ENCODE measurements at places on chromosomes 5 and 9.

- DNase-seq: no peak
Observed at GRCh38 chr5:124527220-124527991, 219.0 kb downstream of the ZNF608 start.

DNA sequence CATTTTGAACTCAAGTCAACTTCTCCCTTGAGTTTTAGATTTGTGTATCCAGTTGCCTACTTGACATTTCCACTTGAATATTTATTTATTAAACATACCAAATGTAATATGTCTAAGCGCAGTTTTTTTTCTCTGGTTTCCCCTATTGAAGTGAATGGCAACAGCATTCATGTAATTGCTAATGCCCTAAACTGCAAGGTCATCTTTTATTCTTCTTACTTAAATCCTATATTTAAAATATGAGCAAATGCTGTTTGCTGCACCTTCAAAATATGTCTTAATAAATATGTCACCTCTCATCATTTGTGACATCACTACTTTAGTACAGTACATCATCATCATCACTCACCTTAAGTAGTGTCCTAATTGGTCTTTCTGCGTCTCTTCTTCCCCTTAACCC, 22.4 kb downstream of the SMAD5 start:
- no peak for DNase-seq

DNA sequence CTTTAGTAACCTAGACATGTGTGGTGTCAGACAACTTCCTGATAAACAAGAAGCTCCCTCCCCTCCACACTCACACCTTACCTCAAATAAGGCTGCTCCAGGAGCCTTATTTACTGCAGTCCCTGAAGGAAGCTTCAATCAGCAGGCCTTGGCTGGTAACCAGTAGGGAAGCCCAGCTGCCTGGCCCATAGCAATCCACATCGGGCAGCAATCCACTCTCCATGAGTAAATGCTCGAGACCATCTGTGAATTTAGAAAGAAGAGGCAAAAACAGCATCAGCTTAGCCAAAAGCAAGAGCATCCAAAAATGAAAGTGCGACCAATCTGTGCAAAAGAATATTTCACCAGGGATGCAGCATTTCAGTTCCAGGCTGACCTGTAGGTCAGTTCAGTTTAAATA, 213.3 kb upstream of the TUSC1 start:
- DNase-seq: no peak

DNA sequence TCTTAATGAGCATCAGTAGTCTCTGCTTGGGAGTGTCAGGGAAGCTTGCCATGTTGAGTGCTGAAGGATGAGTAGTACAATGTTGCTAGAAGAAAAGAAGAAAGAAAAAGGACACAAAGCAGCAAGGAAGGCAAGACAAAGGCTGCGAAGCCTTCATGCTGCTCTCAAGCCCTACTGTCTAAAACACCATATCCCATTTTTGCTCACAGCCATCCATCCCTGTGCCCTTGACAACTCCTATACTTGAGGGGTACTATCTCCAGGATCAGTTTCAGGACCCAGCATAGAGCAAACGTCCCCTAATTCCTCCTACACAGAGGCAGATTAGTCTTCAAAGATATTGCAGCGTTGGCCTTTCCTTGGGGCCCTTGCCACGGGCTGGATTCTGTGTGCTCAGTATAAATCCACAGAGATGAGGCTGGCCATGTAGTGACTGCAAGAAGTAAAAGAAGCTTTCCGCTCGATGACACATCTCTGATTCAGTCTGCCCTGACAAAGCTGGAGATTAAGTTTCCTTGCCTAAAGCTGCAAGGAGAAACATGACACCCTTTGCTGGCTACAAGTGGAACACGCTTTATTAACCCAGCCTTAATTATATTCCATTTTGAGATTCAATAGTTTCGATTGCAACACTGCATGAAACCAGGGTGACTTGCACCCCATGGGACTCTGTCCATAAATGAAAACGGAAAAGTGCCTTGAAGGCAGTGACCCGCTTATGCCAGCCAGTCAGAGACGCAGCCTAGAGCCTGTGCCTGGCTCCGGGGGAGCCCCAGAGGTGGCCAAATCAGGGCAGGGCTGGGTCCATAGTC, 304.6 kb downstream of the ACTL7B start:
- no peak for DNase-seq

GRCh38 chr5:114953565-114953964, 216.1 kb downstream of the TRIM36 start:
- peak; percentile 30 for DNase-seq

DNA sequence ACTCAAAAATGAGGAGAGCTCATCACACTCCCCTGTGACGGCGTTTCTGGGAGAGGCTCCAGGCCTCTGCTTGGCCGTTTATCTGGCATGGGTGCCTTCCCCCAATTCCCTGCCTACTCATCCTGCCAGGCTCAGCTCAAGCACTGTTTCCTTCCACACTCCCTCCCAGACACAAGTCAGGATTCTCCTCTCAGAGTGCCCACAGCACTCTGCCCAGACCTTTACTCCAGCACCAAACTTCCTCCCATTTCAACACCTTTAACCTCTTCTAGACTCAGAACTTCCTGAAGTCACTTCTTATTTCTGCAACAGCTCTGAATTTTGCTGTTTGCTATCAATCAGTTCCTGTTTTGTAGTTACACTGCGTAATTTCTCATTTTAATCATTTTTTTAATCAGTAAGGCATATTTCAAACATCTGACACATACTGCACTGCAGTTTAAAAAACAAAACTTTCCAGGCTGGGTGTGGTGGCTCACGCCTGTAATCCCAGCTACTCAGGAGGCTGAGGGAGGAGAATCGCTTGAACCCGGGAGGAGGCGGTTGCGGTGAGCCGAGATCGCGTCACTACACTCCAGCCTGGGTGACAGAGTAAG, 16.0 kb downstream of the TRMO start:
- DNase-seq: peak; percentile 90

DNA sequence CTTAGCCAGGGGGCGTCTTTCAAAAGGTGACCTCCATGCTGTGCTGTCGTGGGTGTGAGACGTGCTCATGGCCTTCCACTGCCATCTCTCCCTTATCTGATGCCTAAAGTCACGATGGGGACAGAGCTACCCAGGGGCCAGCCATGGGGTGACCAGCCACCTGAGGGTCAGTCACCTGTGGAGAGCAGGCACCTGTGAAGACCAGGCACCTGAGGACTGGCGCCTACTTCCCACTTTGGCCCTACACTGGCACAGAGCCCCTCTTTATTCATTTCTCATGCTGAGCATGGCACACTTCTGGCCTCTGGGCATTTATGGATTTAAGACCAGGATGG, 6.4 kb upstream of the EXOC3 start:
- DNase-seq: no peak

- DNase-seq: no peak
Observed at GRCh38 chr9:129491487-129491855, 129.4 kb downstream of the C9orf50 start.

- DNase-seq: no peak
Observed at GRCh38 chr5:55411876-55412275, 104.1 kb downstream of the MTREX start.

DNA sequence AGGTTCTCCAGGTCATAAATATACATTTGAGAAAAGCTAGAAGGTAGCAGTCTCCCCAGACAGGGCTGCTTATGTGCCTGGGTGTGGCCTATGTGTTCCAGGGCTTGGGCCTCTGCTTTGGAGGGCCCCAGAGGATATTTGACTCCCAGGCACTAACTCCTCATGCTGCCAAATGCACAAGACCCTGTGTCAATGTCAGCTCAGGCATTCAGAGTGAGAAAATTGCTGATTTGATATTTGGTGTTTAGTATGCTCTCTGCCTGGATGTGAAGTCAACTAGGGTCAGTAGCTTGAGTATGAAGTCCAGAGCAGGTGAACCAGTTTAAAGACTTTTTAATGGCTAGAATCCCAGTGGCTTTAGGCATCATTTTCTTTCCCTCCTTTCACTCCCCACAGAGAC, 57.5 kb upstream of the IL7R start:
- no peak for DNase-seq

DNA sequence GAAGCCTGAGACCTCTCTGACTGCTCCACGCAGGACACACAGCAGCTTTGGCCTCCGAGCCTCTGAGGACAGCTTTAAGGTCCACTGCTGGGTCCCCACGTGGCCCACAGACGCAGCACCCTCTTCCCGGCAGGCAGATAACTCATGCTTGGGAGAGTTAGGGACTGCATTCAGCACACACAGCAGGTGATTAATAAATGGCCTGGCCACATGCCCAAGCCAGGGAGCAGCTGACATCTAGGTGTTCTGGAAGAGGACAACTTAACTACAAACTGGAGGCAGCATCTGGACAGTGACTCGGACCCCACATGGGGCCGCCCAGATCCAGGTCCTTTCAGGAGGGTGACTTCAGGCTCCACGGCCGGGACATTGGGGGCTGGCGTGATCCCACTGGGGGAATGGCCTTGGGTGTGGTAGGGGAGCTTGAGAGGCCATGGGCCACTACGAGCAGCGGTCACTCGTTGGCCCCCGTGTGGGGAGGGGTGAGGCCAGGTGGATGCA, 11.3 kb downstream of the NINJ1 start:
- DNase-seq: no peak

GRCh38 chr5:103019804-103020203, 100.1 kb downstream of the GIN1 start:
- no peak for DNase-seq

GRCh38 chr5:133569347-133569746, 43.0 kb downstream of the FSTL4 start:
- no peak for DNase-seq

DNA sequence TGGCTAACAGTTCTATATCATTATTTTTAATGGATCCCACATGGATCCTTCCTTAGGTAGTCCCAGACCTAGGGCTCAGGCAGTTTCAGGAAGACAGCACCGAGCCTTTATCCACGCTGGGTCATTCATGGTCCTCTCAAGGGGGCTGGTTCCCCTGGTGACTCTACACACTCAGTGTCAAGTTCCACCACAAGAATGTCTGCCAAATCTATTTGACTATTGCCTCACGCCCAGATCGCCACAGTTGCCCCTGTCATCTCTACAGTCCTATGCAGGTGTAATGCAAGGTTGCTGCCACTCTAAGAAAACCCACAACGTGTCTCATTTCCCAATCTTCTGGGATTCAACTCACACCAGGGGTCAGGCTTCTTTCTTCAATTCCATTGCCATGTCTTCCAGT, 8.0 kb upstream of the ZNF366 start:
- no peak for DNase-seq

- DNase-seq: no peak
Observed at GRCh38 chr5:95783661-95784060, 38.9 kb downstream of the GLRX start.

DNA sequence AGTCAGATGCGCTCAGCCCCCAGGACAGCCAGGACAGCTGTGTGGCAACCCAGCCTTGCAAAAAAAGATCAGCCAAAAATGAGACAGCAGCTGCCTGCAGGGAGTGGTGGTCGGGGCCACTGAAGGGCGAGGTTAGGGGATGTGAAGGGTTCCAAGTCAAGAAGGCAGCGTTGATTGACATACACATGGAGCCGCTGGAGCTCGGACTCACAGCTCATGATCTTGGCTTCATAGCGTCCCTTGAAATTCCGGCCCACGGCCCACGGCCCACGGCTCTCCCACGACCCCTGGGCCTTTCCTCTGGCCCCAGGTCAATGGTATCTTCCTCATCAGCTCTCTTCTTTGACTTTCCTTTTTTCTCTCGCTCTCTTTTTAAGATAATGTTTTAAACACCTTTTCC, 390.0 kb upstream of the IRX4 start:
- DNase-seq: no peak

DNA sequence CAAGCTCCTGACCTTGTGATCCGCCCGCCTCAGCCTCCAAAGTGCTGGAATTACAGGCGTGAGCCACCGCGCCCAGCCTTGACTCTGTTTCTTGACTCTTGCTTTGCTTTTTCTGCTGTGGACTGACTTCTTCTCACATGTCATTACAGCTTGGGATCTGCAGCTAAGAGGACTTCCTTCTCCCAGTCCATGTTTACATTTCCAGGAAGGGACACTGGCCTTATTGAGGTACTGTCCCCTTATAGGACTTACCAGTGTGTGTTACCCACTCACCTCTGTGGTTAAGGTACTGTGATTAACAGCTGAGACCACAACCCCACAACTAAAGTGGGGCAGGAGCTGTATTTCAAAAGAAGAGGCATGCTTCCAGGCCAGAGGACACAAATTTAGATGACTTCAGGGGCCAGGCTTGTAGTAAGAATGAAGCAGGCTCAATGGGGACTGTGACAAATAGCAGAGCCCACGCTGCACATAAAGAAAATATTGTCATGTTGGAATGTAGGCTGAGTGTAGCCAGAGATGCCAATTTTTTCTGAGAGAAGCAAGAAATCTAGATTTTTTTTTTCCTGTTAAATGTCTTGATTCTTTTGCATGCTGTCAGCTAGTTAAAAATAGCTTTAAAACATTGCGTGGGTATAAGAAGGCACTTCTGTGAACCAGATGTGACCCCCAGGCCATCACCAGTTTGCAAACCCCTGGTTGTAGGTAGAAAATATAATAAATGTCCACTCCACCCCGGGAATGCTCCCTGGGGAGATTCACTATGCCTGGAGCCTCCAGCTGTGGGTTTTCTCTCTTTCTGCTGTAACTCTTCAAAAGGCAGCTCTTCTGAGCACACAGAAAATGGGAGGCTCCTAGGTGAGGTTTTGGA, 75.0 kb downstream of the PTPDC1 start:
- no peak for DNase-seq

DNA sequence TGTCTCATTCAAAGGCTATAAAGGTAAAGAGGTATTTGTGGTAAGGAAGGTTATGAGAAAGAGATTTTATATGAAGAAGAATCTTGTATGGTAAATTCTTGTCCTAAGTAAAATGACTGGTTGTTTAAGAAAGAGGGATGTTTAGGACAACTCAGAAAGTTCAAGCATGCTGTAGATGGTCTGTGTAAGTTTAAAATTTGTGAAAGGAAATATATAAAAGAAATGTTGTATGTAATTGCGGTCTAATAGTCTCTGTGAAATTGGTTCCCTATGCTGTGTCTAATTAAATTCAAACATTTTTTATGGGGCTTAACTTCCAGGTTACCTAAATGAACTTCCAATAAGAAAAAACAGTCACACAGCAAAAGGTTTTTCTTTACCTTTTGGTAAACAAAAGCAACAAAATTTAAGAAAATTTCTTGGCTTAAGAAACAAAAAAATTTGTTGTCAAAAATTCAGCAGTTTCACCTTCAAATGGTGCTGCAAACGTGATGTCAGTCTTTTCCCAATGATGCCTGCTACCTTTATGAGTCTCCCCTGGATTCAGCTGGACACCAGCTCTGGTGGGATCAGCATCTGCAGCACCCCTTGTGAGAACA, 83.0 kb upstream of the FCN1 start:
- DNase-seq: no peak

DNA sequence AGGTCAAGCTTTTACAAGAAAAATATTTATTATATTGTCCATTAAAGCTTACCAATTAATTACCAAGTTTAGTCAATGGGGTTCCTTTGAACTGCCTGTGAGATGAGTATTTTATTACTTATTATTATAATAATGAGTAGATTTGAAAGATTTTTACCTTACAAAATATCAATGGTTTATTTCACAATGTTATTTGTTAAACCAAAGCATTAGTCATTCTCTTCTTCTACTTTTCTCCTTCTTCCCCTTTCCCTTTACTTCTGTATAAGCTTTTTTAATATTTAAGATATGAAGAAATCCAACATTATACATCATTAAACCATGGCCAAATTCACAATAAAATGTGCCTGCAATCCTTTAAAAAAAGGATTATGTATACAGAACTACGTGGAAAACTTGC, 369.5 kb downstream of the ARL15 start:
- DNase-seq: no peak

- peak; percentile 26 for DNase-seq
Observed at GRCh38 chr5:11322133-11322532, 561.1 kb upstream of the DAP start.

GRCh38 chr9:136047775-136048559, 47.1 kb downstream of the NACC2 start:
- no peak for DNase-seq

Measured in GF-D8 (cell line).